ENCODE measurements at places on chromosomes 12 and 14.

DNA sequence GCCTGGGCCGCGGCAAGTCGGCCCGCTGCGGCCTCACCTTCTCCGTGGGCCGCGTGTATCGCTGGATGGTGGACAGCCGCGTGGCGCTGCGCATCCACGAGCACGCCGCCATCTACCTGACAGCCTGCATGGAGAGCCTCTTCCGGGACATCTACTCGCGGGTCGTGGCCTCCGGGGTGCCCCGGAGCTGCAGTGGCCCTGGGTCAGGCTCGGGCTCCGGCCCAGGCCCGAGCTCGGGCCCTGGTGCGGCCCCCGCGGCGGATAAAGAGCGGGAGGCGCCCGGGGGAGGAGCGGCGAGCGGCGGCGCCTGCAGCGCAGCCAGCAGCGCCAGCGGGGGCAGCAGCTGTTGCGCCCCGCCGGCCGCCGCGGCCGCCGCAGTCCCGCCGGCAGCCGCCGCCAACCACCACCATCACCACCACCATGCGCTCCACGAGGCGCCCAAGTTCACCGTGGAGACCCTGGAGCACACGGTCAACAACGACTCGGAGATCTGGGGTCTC lies 226.2 kb upstream of the CRY1 start:
- DNase-seq: peak; percentile 14

DNA sequence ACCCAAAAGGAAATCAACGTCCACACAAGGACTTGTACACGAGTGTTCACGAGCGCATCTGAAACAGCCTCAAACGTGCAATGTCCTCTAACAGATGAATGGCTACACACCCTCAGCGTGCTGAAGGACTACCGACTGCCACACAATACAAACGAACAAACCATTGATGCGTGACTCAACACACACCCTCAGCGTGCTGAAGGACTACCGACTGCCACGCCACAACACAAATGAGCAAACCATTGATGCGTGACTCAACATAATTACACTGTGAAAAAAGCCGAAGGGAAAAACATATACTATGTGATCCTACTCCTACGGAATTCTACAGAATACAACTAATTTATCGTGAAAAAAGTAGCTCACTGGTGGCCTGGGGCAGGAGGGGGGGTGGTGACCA lies 25.1 kb upstream of the BTBD6 start:
- DNase-seq: no peak

- DNase-seq: no peak
Measured at GRCh38 chr14:103735439-103735814, 19.8 kb downstream of the ZFYVE21 start.

DNA sequence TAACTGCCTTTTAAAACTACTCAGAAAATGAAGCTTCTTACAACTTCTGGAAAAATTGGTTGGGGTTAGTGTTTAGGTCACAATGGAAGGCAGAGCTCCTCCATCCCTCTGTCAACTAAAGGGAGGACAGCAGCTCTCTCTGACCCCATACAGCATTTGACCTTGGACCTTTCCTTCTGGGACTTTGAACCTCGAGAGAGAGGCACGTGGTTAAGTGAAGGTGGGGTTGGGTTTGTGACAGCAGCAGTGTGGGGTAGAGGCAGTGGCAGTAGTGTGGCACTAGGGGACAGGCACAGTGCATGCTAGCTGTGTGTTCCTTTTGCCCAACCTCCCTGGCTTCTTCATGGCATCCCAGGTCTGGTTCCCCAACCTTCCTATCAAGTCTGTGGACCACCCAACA lies 9.4 kb upstream of the C12orf75 start:
- DNase-seq: no peak

Data from stimulated activated CD4-positive, alpha-beta T cell treated with anti-CD3 and anti-CD28 coated beads, TNF-alpha, amount 100 ng/mL, for 4 hours (primary cell).